Right hindlimb (tissue), 1 donor: ENCODE measurements at places on chromosomes 11 and 22.

DNA sequence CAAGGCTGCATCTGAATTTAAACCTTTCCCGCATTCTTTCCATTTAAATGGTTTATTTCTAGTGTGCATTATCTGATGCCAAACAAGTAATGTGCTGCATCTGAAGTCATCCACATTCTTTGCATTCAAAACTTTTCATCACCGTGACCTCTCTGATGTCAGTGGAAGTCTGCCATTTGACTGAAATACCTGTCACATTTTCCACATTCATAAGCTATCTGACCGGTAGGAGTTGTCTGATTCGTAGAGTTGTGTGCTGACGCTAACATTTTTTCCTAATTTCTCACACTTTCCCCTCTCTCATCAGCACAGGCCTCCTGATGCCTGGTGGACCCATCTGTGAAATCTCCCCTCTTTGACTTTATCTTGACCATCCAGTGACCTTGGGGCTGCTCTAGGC lies 79.9 kb upstream of the BARX2 start:
- no peak for DNase-seq

- DNase-seq, result no peak
Measured at GRCh38 chr22:20258584-20259326, 9.4 kb downstream of the RTN4R start.

- no peak for DNase-seq
Measured at GRCh38 chr22:22713416-22713815, 69.0 kb downstream of the GGTLC2 start.

DNA sequence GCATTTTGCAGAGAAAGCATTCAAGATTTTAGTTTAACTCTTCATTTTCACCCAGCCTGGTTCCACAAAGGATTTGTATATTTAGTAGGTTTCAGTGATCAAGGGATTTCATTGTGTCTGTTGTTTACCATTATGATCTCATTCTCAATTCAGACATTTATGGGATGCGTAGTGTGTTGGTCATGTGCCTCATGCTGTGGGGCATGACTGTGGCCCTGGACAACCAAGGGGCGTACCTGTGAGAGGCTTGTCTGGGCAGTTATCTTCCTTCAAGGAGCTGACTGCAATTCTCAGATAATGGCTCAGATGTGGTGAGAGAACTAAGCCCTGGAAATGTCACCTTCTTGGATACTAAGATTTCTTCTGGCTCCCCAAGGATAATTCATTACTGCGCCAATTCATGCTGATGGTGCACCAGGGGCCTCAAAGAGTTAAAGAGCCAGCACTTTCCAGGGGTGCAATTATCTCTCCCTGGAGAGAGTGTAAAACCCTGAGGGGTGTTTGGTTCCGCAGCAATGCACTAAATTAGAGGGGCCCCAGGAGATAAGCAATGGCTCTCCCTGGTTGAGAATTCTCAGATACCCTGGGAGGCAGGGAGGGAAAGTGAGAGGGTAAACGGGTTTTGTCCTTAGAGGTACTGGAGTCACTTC lies 32.2 kb downstream of the SLC6A5 start:
- DNase-seq, result no peak

GRCh38 chr11:128669506-128670270 lies 24.2 kb upstream of the FLI1 start:
- no peak for DNase-seq

- peak; percentile 79 for DNase-seq
Measured at GRCh38 chr22:42365111-42365865, 66.9 kb downstream of the NFAM1 start.

DNA sequence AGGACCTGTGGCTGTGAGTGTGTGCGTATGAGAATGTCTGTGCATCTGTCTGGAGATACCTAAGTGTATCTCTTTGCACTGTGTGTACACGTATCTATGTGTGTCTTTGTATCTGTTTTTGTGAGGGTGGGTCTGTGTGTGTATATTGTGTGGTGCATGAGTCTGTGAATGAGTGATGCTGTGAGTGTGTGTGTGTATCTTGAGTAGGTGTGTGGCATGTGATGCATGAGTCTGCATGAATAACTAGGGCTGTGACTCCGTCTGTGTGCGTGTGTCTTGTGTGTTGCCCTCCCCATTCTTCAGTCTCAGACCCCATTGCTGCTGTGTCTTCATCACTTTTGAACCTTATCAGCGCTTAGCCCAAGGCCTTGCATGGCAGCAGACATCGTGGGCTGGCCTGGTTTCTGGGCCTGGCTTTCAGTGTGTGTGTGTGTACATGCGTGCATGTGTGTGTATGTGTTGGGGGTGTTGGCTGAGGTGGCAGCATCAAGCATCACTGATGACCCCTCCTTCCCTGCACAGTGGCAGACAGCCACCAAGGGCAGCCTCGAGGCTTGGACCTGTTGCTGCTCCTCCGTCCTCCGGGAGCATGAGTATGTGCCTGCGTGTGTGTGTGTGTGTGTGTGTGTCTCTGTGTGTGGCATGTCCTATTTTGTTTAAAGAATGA lies 1.4 kb downstream of the SGSM1 start:
- no peak for DNase-seq

DNA sequence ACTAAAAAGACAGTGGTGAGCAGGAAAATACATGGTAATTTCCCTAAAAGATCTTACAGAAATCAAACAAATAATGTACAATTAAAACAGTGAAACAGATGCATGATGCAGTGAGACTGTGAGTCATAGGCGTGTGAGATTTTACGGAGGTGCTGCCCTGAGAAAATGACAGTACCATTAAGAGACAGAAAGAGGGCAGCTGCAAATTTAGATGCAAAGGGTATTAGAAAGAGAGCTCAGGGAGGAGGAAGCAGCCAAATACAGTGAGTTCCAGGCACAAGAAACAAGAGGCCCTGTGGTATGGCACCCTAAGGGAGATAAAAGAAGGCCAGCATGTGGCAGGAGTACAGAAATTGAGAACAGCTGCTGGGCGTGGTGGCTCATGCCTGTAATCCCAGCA lies 88.5 kb upstream of the FIBIN start:
- DNase-seq, result no peak

DNA sequence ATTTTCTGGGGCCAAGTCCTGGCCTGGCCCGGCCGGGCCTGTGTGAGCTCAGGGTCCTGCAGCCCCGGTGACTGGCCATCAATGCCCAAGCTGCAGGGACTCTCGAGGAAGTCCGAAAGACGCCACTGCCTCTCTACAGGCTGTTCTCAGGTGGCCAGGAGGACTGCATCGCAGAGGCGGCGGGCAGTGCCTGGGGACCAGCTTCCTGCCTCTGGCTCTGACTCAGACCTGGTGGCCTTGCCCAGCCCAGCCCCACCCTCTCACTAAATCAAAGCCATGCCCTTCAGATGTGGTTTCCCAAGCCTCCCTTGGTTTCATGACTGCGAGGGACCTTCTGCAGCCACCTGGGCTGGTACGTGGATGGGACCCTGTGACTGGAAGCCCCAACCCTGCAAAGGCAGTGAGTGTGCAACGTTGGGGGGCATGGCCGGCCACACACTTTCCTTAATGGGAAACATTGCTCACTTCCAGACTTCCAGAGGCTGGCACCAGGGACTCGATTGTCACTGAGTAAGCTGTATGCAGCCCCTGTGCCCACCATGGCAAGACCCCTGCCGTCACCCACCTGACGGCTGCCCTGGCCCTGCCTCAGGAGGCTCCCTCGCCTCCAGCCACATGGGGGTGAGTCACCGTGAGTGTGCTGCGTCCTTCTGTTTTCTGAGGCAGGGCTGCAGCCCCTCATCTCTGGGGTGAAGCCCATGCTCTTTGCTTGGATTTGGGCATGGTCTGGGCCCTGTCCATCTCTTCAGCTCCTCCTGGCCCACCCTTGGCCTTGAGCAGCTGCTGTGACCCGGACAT lies 6.0 kb upstream of the FGF3 start:
- no peak for DNase-seq

DNA sequence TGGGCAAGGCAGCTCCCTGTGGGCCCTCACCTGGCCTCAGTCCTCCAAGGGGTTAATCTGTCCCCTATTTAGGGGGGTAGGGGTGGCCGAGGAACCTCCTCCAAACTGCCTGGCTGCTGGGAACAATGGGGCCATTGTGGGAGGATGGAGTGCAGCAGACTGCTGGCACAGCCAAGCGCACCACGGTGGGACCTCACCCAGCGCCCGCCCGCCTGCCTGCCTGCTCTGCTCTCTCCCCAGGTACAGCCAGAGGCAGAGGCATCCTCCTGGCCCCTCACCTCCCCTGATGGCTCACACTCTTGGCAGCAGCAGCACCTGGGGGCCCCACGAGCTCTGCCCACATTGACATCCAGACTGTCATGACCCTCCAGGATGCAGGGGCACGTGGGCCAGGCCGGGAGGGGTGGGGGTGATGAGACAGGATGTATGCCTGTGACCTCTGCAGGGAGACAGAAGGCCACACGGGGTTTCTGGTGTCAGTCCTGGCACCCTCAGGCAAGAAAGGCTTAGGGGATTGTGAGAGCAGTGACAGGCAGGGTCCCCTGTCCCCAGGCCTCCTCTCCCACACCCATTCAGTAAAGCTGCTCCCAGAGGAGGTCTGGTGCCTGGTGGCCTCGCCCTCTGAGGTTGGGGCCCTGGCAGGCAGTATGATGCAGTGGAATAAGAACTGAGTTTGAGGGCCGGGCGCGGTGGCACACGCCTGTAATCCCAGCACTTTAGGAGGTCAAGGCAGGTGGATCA lies 11.4 kb downstream of the BCL9L start:
- DNase-seq, result no peak

DNA sequence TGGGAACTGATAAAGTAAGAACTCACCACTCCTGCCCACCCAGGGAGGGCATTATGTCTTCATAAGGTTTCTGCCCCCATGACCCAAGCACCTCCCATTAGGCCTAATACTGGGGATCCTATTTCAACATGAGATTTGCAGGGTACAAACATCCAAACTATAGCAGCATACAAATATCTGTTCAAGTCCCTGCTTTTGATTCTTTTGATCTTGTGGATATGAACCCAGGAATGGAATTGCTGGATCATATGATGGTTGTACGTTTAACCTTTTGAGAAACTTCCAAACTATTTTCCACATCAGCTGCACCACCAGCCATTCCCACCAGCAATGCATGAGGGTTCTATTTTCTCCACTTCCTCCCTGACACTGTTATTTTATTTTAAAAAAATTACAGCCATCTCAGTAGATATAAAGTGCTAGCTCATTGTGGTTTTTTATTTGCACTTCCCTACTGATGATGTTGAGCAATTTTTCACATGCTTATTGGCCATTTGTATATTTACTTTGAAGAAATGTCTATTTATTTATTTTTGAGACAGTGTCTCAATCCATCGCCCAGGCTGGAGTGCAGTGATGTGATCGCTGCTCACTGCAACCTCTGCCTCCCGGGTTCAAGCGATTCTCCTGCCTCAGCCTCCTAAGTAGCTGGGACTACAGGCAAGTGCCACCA lies 7.1 kb upstream of the ATG16L2 start:
- DNase-seq, result no peak

- DNase-seq, result no peak
Measured at GRCh38 chr11:85590848-85591483, 36.2 kb downstream of the DLG2 start.

GRCh38 chr11:8127447-8127846 lies 41.4 kb downstream of the RIC3 start:
- no peak for DNase-seq

DNA sequence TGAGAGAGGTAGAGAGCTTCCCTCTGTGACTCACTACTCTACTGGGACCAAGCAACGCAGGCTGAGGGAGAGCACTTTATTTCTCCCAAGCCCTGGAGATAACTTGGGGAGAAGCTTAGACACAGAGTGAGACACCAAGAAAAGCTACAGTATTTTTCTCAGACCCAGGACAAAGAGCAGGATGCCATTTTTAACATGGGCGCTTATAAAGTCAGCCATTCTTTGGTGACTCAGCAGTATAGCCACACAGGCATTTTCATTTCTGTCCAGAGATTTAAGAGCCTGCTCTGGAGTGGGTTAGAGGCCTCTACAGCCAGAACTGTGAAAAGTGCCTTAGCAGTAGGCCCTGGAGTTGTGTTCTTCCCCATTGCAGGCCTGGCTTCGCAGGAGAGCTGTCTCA lies 55.0 kb upstream of the GLYAT start:
- DNase-seq, result no peak

- no peak for DNase-seq
Measured at GRCh38 chr22:17734187-17734586, 40.1 kb downstream of the BID start.

DNA sequence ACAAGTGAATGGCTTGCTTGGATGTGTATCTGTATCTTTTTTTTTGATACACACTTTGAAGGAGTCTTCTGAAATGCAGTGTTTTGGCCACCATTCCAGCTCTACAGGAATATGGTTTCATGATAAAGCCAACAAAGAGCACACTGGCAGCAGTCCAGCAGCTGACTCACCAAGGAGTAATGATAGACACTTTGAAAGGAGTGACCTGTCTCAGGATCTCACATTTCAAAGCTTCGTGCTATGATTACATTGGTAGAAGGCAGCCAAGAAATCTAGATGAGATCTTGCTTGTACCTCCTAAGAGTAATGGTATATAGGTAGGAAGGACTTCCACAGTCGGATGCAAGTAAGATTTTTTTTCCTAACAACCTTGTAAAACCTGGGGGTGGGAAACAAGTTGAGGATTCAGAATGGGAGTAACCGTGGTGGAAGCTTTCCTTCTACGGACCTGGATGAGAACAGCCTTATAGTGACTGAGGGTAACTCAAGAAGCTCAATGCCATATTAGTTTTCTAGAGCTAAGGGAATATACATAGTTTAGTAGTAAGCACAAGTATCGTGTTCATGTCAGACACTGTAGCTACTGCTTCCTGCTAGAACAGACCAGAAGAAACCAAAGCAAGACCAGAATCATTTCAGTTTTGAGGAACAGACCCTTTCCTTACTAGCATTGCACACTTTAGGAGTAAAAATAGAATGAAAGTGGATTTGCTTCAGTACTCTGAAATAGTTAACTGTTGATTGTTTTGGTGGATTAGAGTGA lies 25.0 kb downstream of the MTMR3 start:
- peak; percentile 45 for DNase-seq

DNA sequence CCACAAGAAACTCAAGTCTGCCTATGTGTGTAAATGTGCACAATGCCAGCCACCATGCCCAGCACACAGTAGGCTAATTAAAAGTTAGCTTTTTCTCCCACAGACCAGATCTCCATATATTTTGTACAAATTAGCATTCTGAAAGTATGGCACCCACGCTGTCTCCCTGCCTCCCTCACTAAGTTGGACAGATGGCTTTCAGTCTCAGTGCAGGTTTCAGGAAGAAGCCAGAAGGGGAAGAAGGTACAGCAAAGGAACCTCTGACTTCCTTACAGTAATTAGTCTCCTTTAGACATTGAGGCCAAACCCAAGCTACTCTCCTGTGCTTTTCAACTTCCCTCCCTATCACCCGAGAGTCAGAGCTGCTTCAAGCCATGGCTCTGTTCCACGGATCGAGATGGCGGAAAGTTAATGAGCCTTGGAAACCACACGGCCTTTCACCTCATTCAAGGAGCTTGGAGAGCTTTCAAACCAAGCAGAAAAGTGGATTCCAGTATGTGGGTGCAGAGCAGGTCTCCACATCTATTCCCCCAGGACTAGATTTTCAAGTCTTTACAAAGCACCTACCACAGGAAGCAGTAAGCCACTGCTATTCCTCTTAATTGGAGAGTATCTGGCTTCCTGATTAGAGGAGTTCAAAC lies 221.1 kb upstream of the NARS2 start:
- no peak for DNase-seq

GRCh38 chr22:35381424-35382009 lies 621 bp downstream of the HMOX1 start:
- DNase-seq, result no peak
